ENCODE measurements at places on chromosomes 12 and 14. TPM values are rescaled to one million over a fixed set of nuclear protein-coding genes. Genes with fewer than 3 reads are reported as not detected.

The LUM gene
- 93.7 TPM for total RNA-seq

The TAS2R7 gene
- total RNA-seq = not detected

DNA sequence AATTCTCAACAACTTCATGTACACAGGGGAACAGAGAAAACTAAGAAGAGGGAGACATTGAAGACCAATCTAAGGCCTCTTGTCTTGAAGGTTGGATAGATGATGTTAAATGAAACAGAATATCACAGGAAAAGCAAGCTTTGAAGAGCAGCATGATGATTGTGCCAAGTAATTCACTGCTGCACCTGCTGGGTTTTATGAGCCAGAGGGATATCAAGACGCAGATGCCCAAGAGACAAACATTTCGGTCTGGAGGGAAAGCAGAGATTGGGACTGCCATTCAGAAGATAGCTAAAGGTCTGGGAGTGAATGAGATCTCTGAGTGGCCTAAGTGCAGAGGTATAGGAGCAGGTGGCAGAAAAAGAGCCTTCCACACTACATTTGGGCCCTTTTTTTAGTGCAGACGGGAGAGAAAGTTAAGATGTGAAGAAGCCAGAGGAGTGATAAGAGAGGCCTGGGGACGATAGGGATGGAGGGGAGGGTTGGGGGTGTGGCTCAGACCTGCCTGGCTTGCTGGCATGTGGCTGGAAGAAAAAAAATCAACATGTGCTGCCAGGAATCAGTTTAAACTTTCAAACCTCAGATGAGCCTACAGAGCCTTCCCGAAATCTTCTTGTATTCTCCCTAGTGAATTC lies 200.6 kb downstream of the AEBP2 start:
- H3K27ac ChIP-seq = no peak overlapping the region
- no peak for DNase-seq
- H3K4me3 ChIP-seq = no peak overlapping the region
- no peaks in the 10 kb centered on the region for H3K27me3 ChIP-seq
- no peaks in the 10 kb centered on the region for H3K36me3 ChIP-seq

DNA sequence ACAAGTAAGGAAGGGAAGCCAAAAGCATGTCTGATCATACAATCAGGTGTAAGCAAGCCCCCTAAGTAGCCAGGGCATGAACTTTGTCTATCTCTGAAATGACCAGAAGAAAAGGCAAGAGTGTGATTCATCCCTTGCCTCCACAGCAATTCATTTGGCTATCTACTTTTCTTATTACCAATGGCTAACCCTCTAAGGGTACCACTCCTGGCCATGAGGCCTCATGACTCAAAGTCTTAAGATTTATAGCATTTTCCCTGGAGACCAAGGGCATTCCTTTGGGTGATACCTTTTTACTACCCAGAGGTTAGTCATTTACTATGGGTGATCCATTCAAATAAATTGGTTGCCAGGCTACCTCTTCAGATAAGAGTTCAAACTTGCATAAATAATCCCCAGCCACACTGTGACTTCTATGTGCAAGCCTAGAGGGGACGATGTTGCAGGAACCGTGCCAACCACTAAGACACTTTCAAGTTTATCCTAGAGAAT lies 1.5 kb upstream of the LGALS3 start:
- no peak overlapping the region for H3K27ac ChIP-seq
- H3K4me3 ChIP-seq = no peak overlapping the region
- DNase-seq = no peak
- peaks cover 38% of the 10 kb centered on the region for H3K4me1 ChIP-seq
- no peaks in the 10 kb centered on the region for H3K27me3 ChIP-seq

The NPFF gene
- total RNA-seq = not detected

GRCh38 chr12:95100264-95101190 lies 27.1 kb upstream of the NR2C1 start:
- DNase-seq = no peak
- H3K4me3 ChIP-seq = no peak overlapping the region
- no peaks in the 10 kb centered on the region for H3K36me3 ChIP-seq
- no peak overlapping the region for H3K27ac ChIP-seq

The SCNN1A gene
- 112 TPM for total RNA-seq

DNA sequence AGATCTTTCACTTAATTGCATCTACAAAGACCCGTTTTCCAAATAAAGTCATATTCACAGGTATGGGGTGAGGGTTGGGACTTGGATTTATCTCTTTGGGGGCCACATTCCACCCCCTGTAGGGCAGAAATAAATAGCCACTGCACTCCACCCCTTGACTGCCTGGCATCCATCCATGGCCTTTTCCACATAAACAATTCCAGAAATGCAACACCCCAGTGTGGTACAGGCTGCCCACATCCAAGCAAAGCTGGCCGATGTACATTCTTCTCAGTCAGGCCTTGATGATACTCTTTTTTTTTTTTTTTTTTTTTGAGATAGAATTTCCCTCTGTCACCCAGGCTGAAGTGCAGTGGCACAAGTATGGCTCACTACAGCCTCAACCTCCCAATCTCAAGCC lies 12.9 kb downstream of the DGLUCY start:
- no peaks in the 10 kb centered on the region for H3K27me3 ChIP-seq
- no peak overlapping the region for H3K4me3 ChIP-seq
- no peaks in the 10 kb centered on the region for H3K36me3 ChIP-seq
- peaks cover 24% of the 10 kb centered on the region for H3K4me1 ChIP-seq
- DNase-seq = no peak

GRCh38 chr14:29805415-29806123 lies 122.1 kb downstream of the PRKD1 start:
- H3K27ac ChIP-seq = no peak overlapping the region
- DNase-seq = peak; percentile 79
- no peaks in the 10 kb centered on the region for H3K36me3 ChIP-seq
- H3K4me3 ChIP-seq = no peak overlapping the region
- no peaks in the 10 kb centered on the region for H3K27me3 ChIP-seq
- H3K4me1 ChIP-seq = peaks cover 34% of the 10 kb centered on the region

The YBX3 gene
- 403 TPM for total RNA-seq

The CMA1 gene
- total RNA-seq = not detected

DNA sequence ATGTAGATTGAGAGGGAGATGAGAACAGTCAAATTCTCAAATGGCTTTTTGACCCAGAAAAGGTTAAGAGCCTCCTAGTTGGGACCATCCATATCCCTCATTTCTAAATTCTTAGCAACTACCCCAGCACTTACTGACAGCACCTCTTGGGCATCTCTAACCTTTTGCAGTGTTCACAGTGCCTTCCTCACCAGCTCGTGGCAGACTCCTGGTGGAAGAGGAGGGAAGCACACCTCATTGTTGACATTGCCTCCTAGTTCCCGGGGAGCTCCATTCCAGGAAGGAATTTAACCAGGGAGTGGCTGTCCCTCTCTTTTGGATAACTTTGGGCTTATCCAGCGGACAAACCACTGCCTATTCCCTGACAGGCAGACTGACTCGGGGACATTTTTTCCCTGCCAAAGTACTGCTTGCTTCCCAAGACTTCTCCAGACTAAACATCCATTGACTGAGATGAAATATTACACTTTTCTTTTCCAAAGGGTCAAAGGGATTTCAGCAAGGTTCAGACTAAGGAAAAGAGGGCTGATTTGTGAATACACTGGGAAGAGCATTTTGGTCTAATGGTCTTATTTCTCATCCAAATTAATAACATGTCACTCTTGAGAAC lies 9.0 kb upstream of the OR6J1 start:
- H3K27ac ChIP-seq = no peak overlapping the region
- no peaks in the 10 kb centered on the region for H3K36me3 ChIP-seq
- H3K4me1 ChIP-seq = no peaks in the 10 kb centered on the region
- H3K4me3 ChIP-seq = no peak overlapping the region
- no peaks in the 10 kb centered on the region for H3K27me3 ChIP-seq
- DNase-seq = peak; percentile 78

GRCh38 chr14:62994096-62994495 lies 51.2 kb downstream of the KCNH5 start:
- no peaks in the 10 kb centered on the region for H3K4me1 ChIP-seq
- H3K27me3 ChIP-seq = no peaks in the 10 kb centered on the region
- H3K4me3 ChIP-seq = no peak overlapping the region
- H3K27ac ChIP-seq = no peak overlapping the region
- no peaks in the 10 kb centered on the region for H3K36me3 ChIP-seq
- DNase-seq = no peak

Measured in body of pancreas (tissue), 4 donors.